CD4-positive, alpha-beta T cell (primary cell): ENCODE measurements at places on chromosomes 4 and X.
A peak's percentile ranks its signal among the peaks of the same experiment; 100 is the strongest.

DNA sequence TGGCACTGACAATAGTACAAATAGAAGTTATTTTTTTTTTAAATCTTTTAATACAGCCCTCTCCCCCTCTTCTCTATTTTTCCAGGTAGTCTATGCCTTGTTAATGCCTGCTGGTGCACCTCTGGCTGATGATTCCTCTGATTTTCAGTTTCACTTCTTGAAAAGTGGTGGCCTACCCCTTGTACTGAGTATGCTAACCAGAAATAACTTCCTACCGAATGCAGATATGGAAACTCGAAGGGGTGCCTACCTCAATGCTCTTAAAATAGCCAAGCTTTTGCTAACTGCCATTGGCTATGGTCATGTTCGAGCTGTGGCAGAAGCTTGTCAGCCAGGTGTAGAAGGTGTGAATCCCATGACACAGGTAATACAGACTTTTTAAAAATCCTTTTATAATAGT is 99.1 kb downstream of the USP9X start:
- no peaks in the 10 kb centered on the region for H3K27me3 ChIP-seq
- peaks cover 58% of the 10 kb centered on the region for H3K36me3 ChIP-seq
- H3K27ac ChIP-seq, result no peak overlapping the region
- no peak overlapping the region for H3K4me3 ChIP-seq

DNA sequence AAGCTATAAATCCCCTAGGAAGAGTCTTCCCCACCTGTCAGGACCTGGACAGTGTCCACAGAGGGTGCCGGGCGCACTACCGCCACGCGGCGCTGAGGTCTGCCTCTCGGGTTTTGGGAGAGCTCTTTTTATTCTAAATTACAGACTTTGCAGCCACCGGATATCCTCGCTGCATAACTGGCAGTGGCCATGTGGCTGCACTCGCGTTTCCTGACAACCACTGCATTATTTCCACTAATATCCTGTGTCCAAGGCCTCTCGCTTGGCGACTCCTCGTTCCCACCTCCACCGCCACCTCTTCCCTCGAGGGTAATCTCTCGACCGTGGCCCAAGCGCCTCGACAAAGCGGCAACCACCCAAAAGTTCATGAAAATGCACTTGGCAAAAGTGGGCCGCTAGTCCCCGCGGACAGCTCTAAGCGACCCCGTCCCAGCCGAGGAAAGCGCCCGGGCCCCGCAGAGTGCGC is 512 bp upstream of the TMEM131L start:
- peak overlapping the region; percentile 98 for H3K4me3 ChIP-seq
- no peaks in the 10 kb centered on the region for H3K27me3 ChIP-seq
- peaks cover 7% of the 10 kb centered on the region for H3K36me3 ChIP-seq
- DNase-seq, result peak; percentile 61
- peak overlapping the region; percentile 74 for H3K27ac ChIP-seq
- peaks cover 20% of the 10 kb centered on the region for H3K4me1 ChIP-seq

GRCh38 chr4:155972098-155972497 is 18.4 kb upstream of the CTSO start:
- no peak overlapping the region for H3K27ac ChIP-seq
- no peak for DNase-seq
- no peaks in the 10 kb centered on the region for H3K36me3 ChIP-seq
- peaks cover 6% of the 10 kb centered on the region for H3K27me3 ChIP-seq

GRCh38 chr4:80500613-80501012 is 165.1 kb downstream of the CFAP299 start:
- DNase-seq, result peak; percentile 69
- H3K4me1 ChIP-seq, result peaks cover 10% of the 10 kb centered on the region
- H3K36me3 ChIP-seq, result no peaks in the 10 kb centered on the region
- no peaks in the 10 kb centered on the region for H3K27me3 ChIP-seq

DNA sequence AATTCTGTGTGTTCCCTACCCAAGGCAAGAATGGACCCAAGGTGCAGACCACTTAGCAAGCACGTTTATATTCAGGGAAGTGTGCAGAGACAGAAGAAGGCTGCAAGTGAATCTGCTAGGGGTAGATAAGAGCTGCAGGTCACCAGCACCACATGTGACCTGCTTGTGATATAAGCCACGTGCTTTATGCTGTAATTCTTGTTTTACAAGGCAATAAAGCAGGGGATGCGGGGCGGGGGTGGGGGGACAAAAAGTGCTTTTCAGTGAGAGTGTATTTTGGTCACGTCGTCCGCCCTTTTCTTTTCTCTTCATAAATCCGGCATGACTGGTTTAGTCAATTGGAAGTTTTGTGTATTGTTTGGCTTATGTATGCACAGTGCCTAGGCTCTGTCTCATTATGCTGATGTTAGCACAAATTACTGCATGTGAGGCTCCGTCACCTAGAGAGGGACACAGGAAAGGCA is 192.7 kb downstream of the RBMX2 start:
- no peak overlapping the region for H3K4me3 ChIP-seq
- H3K27me3 ChIP-seq, result no peaks in the 10 kb centered on the region
- H3K36me3 ChIP-seq, result no peaks in the 10 kb centered on the region
- H3K4me1 ChIP-seq, result no peaks in the 10 kb centered on the region
- no peak overlapping the region for H3K27ac ChIP-seq
- no peak for DNase-seq

GRCh38 chrX:150164971-150165600 is 198.0 kb upstream of the MAMLD1 start:
- no peak overlapping the region for H3K4me3 ChIP-seq
- no peaks in the 10 kb centered on the region for H3K36me3 ChIP-seq
- no peak overlapping the region for H3K27ac ChIP-seq
- H3K4me1 ChIP-seq, result no peaks in the 10 kb centered on the region
- H3K27me3 ChIP-seq, result no peaks in the 10 kb centered on the region

- H3K27me3 ChIP-seq, result no peaks in the 10 kb centered on the region
- no peak overlapping the region for H3K4me3 ChIP-seq
- DNase-seq, result no peak
Measured at GRCh38 chr4:186946136-186946535, 222.5 kb upstream of the FAT1 start.

GRCh38 chr4:184712322-184712721 is 21.6 kb downstream of the CENPU start:
- DNase-seq, result no peak
- no peaks in the 10 kb centered on the region for H3K27me3 ChIP-seq
- no peak overlapping the region for H3K27ac ChIP-seq
- H3K36me3 ChIP-seq, result no peaks in the 10 kb centered on the region
- no peak overlapping the region for H3K4me3 ChIP-seq
